ENCODE measurements at places on chromosomes 3 and 15. TPM values are rescaled to one million over a fixed set of nuclear protein-coding genes. Genes with fewer than 3 reads are reported as not detected.

The TIMP4 gene
- 21.3 TPM for total RNA-seq

The ZNF592 gene
- total RNA-seq, result 6.3 TPM

The PRTG gene
- 2.5 TPM for total RNA-seq

The ADAMTS9 gene
- total RNA-seq, result 0.71 TPM

The MDFIC2 gene
- not detected for total RNA-seq

The ROPN1 gene
- total RNA-seq, result 0.18 TPM
